ENCODE measurements at places on chromosomes 6 and 20. TPM values are rescaled to one million over a fixed set of nuclear protein-coding genes. Genes with fewer than 3 reads are reported as not detected.

HCK gene
- total RNA-seq, result not detected

OXT gene
- total RNA-seq, result not detected

DEFB123 gene
- total RNA-seq, result not detected

ADGRF5 gene
- total RNA-seq, result 4.9 TPM

EFCAB8 gene
- 0.18 TPM for total RNA-seq

DNA sequence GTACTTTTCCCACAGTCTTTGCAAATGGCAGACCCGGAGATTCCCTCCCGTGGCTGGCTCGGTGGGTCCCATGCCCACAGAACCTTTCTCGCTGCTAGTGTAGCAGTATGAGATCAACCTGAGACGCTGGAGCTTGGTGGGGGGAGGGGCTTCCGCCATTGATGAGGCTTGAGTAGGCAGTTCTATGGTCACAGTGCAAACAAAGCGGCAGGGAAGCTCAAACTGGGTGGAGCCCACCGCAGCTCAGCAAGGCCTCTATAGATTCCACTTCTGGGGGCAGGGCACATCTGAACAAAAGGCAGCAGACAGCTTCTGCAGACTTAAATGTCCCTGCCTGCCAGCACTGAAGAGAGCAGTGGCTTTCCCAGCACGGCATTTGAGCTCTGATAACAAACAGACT, 186.0 kb upstream of the KCNK16 start:
- H3K36me3 ChIP-seq, result no peaks in the 10 kb centered on the region
- DNase-seq, result no peak
- H3K4me1 ChIP-seq, result no peaks in the 10 kb centered on the region

- no peak overlapping the region for H3K27ac ChIP-seq
- H3K4me1 ChIP-seq, result peaks cover 56% of the 10 kb centered on the region
- no peaks in the 10 kb centered on the region for H3K36me3 ChIP-seq
- H3K4me3 ChIP-seq, result no peak overlapping the region
These were observed 90.9 kb downstream of the PSMG4 start for GRCh38 chr6:3349388-3350251.

DNA sequence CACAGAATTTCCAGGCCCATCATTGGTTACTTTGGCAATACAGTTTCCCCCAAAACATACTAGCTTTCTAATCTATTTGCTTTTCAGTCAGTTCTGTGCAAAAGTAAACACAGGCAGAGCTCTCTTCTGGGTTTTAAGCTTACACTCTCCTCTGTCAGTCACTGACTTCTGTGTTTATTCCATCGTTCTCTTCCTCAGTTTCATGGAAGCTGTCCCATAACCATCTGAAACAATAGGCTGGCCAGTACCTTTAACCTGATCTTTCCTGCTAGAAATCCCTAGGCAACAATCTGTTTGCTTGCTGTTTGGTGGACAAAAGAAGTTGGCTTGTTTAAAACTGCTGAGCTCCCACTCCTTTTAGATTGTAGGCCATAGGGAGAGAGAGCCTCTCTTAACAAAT, 431.5 kb downstream of the HACE1 start:
- H3K27ac ChIP-seq, result no peak overlapping the region
- DNase-seq, result no peak
- H3K27me3 ChIP-seq, result no peaks in the 10 kb centered on the region
- no peaks in the 10 kb centered on the region for H3K4me1 ChIP-seq
- H3K36me3 ChIP-seq, result no peaks in the 10 kb centered on the region

GRCh38 chr20:47227119-47227518, 129.4 kb downstream of the ZMYND8 start:
- no peak overlapping the region for H3K27ac ChIP-seq
- no peak for DNase-seq
- H3K36me3 ChIP-seq, result peaks cover 100% of the 10 kb centered on the region
- no peaks in the 10 kb centered on the region for H3K4me1 ChIP-seq

GRCh38 chr6:75213732-75214131, 7.9 kb upstream of the COL12A1 start:
- H3K4me1 ChIP-seq, result peaks cover 2% of the 10 kb centered on the region
- no peak overlapping the region for H3K27ac ChIP-seq
- peaks cover 1% of the 10 kb centered on the region for H3K27me3 ChIP-seq
- H3K4me3 ChIP-seq, result no peak overlapping the region

GRCh38 chr20:35238735-35239134, 12.2 kb downstream of the MMP24 start:
- H3K4me3 ChIP-seq, result no peak overlapping the region
- H3K27ac ChIP-seq, result no peak overlapping the region

- H3K36me3 ChIP-seq, result no peaks in the 10 kb centered on the region
- no peaks in the 10 kb centered on the region for H3K4me1 ChIP-seq
- H3K27me3 ChIP-seq, result no peaks in the 10 kb centered on the region
- no peak for DNase-seq
These were observed 33.7 kb upstream of the EPB41L2 start for GRCh38 chr6:131096786-131097185.

DNA sequence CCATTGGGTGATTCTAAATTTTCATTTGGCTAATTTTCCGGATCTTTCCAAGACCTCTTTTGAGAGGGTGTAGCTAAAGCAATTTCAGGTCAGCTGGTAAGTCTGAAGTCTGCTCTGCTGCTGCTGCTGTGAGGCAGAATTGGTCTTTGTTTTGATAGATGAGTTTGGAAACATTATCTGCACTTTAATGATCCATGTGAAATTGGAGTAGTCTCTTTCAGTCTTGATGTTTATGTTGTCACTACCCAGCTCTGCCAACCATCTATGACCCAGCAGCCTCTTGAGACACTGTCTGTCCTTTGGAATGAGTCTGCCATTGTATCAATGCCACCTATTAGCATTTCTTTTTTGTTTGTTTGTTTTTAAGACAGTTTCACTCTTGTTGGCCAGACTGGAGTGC, 44.1 kb downstream of the TXNDC5 start:
- H3K27me3 ChIP-seq, result no peaks in the 10 kb centered on the region
- no peaks in the 10 kb centered on the region for H3K36me3 ChIP-seq
- DNase-seq, result no peak
- no peak overlapping the region for H3K4me3 ChIP-seq
- no peaks in the 10 kb centered on the region for H3K4me1 ChIP-seq

GRCh38 chr20:11917663-11918062, at the start of gene BTBD3:
Gene BTBD3, plus strand, starts transcription at chr20:11917893. Its CDS starts 383 bp downstream, at chr20:11918276.
- peaks cover 5% of the 10 kb centered on the region for H3K4me1 ChIP-seq
- peak within 1 kb of the TSS; percentile 75 for H3K27ac ChIP-seq
- peaks cover 3% of the 10 kb centered on the region for H3K36me3 ChIP-seq
- peak within 1 kb of the TSS; percentile 49 for H3K4me3 ChIP-seq

DNA sequence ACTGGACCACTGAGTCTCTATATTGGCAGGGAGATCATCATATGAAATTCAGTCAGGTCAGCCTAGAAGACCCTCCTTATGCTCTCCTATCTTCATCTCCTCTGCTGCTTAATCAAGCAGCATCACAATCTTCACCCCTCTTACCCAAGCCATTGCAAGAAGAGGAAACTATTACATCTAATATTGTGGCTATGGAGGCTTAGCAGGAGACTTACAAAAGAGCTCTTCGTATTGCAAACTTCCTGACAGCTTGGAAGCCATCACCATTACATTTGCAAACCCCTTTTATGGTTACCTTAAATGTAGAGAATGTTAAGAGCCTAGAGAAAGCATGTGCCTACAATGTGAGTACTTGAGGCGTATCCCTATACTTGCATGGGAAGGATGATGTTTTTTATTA, 87.2 kb upstream of the STXBP5 start:
- H3K4me1 ChIP-seq, result no peaks in the 10 kb centered on the region
- no peak overlapping the region for H3K27ac ChIP-seq
- no peak overlapping the region for H3K4me3 ChIP-seq
- no peaks in the 10 kb centered on the region for H3K27me3 ChIP-seq
- no peaks in the 10 kb centered on the region for H3K36me3 ChIP-seq

- H3K4me3 ChIP-seq, result no peak overlapping the region
- H3K4me1 ChIP-seq, result no peaks in the 10 kb centered on the region
- H3K27ac ChIP-seq, result no peak overlapping the region
- peaks cover 68% of the 10 kb centered on the region for H3K36me3 ChIP-seq
- no peak for DNase-seq
These were observed 99.3 kb downstream of the B3GAT2 start for GRCh38 chr6:70857387-70858077.
